ENCODE measurements at places on chromosomes 6 and 20.

- peak; percentile 37 for DNase-seq
These were observed at the start of gene GPSM3 for GRCh38 chr6:32192608-32193039. GPSM3 (minus strand) TSS chr6:32192643; CDS start chr6:32192513, 130 bp downstream.

- DNase-seq, result peak; percentile 37
These were observed at the start of gene EHMT2 for GRCh38 chr6:31897612-31898382. EHMT2 (minus strand) TSS chr6:31897698; CDS start chr6:31897677, 21 bp downstream.

GRCh38 chr6:42030585-42031506 lies 19.5 kb upstream of the TAF8 start:
- no peak for DNase-seq

DNA sequence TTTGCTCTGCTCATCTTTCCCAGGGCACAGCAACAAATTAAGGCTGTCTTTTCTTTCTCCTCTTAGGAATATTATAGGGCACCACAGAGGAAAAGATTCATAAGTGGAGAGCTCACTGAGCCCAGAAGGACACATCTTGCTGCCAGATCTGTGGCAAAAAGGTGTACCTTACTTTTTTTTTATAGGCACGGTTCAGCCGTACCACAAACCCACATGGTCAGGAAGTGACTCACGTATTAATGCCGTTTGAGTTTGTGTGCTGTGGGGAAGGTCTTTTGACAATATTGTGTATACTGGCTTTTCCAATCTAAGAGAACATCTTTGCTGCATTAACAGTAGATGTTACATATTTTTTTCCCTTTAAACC lies 28.4 kb downstream of the PAQR8 start:
- DNase-seq, result peak; percentile 36

DNA sequence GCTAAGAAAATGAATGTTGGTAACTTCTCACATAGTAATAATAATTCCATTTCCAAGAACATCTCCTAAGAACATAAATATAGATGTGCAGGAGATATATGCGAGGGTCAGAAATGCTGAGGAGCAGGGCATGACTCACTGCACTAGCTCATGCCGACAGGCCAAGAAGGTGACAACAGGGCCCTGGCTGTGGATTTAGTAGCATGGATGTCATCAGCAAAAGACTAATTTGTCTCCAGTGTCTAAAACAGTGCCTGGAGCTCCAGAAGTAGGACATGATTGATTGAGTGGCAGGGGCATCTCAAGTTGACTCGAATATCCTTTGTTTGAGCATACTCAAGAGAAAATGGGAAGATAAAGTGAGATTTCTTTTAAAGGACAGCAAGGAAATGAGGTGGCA lies 207.0 kb upstream of the FOXA2 start:
- no peak for DNase-seq
